ENCODE measurements at places on chromosomes 6 and 20. TPM values are rescaled to one million over a fixed set of nuclear protein-coding genes. Genes with fewer than 3 reads are reported as not detected.

CD40 gene
- 3.2 TPM for total RNA-seq

HLA-DOB gene
- total RNA-seq: 1.3 TPM

SLC22A7 gene
- not detected for total RNA-seq

TMC2 gene
- total RNA-seq: not detected

FBXO5 gene
- 41.8 TPM for total RNA-seq

IP6K3 gene
- not detected for total RNA-seq

LTB gene
- 161 TPM for total RNA-seq

SMIM13 gene
- total RNA-seq: 9.5 TPM

SCGN gene
- total RNA-seq: not detected

TSPO2 gene
- not detected for total RNA-seq

HLA-DMB gene
- total RNA-seq: 1.9 TPM

CRIP3 gene
- 2.0 TPM for total RNA-seq

RWDD1 gene
- 49.1 TPM for total RNA-seq

GSTA4 gene
- total RNA-seq: 18.5 TPM

SLC32A1 gene
- total RNA-seq: not detected

STX11 gene
- total RNA-seq: 16.6 TPM

HRH3 gene
- not detected for total RNA-seq

FAM120B gene
- total RNA-seq: 18.4 TPM

GJA10 gene
- total RNA-seq: not detected

NDRG3 gene
- total RNA-seq: 29.9 TPM

KIAA1755 gene
- total RNA-seq: not detected

ZNF337 gene
- total RNA-seq: 12.5 TPM

ELOVL4 gene
- 1.6 TPM for total RNA-seq

All from activated CD4-positive, alpha-beta memory T cell treated with anti-CD3 and anti-CD28 coated beads for 36 hours (primary cell).